ENCODE measurements at places on chromosomes 2 and 18.

GRCh38 chr2:71951718-71952404, 195.8 kb downstream of the CYP26B1 start:
- DNase-seq: no peak

- DNase-seq: no peak
These were observed 106.9 kb downstream of the GFPT1 start for GRCh38 chr2:69279931-69280681.

GRCh38 chr18:54254265-54254758, 15.0 kb upstream of the POLI start:
- no peak for DNase-seq

DNA sequence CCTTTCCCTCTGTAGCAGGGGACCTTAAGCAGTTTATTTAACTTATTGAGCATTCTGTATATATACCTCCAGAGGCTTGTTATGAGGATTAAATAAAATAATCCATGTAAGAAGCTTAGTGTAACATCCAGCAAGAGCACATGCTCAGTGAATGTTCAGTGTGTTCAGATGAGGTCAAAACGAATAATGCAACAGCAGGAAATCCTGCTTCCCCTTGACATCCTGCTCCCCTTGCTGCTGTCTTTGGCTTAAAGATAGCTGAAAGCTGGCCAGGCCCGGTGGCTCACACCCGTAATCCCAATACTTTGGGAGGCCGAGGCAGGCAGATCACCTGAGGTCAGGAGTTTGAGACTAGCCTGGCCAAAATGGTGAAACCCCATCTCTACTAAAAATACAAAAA, 68.7 kb downstream of the COL4A4 start:
- DNase-seq: no peak

DNA sequence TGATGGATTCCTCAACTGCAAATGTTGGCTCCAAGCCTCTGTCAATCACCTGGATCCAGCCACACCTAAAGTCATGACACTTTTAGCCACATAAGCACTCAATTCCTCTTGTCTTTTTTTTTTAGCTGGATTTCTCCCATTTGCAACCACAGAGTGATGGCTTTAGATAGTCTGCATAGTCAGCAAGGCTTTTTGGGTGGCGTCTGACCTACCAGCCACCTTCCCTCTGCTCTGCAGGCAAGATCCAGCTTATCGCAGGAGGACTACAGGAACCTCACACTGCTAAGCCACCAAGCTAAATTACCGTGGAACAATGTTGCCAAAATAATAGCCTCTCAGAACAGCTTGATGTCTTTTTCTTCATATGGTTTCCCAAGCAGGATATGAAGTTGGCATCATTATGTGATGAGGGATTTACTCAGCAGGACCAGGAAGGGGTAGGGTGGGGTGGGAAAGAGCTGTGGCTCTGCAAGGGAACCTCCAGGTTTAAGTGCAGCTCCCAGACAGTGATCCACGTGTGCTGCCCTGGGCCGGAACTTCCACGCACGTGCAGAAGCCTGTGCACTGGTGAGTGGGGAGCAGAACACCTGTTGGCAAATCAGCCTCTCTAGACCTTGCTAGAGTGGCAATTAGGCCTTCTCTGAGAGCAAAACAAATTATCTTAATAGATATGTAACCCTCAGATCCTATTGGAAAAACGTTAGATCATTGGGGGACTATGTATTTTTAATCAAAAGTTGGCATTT, 170.6 kb upstream of the NCK2 start:
- no peak for DNase-seq

- DNase-seq: no peak
These were observed 44.9 kb downstream of the MALT1 start for GRCh38 chr18:58716060-58716756.

DNA sequence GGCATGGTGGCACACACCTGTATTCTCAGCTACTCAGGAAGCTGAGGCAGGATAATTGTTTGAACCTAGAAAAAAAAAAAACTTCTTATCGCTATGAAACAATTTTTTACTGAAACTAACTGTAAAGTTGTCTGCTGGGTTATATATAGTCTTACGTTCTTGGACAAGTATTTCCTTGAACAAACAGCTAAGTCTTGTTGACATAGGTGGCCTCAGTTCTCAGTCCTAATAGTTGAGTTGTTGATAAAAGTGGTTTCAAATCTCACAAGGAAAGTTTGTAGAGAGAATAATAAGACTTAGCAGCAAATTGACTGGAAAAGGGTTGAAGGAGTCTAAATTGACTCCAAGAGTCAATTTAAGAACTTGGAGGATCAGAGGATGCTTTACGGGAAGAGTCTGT, 166.5 kb upstream of the KCNJ3 start:
- DNase-seq: no peak

DNA sequence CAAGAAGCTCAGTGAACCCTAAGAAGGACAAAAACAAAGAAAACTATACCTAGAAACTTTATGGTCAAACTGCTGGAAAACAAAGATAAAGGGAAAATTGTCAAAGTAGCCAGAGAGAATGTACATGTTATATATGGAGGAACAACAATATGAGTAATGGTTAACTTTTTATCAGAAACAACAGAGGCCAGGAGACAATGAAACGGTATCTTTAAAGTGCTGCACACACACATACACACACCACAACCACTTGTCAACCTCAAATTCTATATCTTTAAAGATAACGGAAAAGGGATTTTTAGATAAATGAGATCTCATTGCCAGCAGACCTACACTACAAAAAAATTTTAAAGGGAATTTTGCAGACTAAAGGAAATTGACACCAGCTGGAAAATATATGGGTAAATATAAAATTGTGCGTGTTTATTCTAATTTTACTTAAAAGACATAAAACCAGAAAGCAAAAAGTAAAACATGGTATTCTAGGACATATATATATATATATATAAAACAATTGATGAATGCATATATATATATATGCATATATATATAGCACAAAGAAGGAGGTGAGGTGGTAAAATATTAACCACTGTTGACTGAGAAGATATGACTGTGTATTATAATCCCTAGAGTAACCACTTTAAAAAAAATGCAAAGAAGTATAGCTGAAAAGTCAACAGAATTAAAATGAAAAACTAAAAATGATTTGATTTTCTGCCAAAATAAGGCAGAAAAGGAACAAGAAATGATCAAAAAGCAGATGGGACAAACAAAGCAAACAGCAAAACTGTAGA, 172.0 kb downstream of the SRBD1 start:
- DNase-seq: no peak

GRCh38 chr18:25661831-25662230, 309.9 kb upstream of the ZNF521 start:
- DNase-seq: no peak

DNA sequence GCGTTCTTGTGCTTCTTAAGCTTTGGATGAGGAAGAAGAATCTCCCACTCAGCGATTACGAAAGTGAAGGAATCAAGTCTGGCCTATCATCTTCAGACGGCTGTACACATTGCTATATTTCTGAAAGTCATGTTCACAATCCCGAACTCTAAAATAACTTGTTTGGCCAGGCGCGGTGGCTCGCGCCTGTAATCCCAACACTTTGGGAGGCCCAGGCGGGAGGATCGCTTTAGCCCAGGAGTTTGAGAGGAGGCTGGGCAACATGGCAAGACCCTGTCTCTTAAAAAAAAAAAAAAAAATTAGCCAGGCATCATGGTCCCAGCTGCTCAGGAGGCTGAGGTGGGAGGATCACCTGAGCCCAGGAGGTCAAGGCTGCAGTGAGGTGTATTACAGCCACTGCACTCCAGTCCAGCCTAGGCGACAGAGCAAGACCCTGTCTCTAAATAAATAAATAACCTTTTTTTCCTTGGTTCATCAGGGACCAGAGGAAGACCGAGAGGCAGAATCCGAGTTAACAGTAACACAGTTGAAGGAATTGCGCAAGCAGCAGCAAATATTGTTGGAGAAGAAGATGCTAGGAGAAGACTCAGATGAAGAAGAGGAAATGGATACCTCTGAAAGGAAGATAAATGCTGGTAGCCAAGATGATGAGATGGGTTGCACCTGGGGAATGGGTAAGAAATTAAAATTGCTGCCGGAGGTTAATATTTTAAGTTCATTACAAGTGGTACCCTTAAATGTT, 1.1 kb downstream of the SLC4A1AP start:
- DNase-seq: no peak

DNA sequence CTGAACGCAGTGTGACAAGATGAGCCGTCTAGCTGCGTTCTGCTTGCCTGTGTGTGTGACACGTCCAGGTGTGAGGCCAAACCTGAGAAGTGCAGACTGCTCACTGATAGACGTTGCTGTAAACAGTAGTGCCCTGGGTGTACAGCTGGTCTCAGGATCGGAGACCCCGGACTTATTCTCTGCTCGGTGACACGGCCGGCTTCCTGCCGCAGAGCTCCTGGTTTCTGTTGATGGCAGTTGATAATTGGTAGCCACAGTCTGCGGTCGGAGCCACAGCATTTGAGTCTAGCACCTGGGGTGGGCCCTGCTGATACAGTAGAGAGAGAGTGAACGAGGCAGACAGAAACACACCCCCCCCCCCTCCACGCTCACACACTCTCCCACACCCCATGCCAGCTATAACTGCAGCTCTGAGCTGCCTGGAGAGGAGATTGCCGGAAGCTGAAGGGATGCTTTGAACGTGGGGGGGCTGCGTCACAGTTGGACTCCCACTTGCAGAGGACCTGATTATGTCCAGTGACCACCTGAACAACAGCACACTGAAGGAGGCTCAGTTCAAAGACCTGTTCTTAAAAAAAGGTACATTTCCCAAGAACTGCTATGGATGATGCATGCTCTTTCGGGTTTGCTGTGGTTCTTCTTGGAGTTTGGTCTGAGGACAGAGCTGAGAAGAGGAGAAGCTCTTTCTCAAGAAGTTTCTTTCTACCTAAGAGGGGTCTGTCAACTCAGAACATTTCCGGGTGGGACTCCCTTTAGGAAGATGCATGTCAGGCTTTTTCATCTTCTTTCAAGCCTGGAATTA, 114.0 kb downstream of the FAM210A start:
- DNase-seq: peak; percentile 79

GRCh38 chr2:25685741-25686140, 12.4 kb upstream of the DTNB start:
- DNase-seq: no peak

- no peak for DNase-seq
These were observed 359.3 kb downstream of the IRS1 start for GRCh38 chr2:226440127-226440918.

GRCh38 chr2:37855283-37856041, 69.6 kb upstream of the RMDN2 start:
- no peak for DNase-seq

- no peak for DNase-seq
These were observed 69.6 kb downstream of the STEAP3 start for GRCh38 chr2:119293254-119293653.

- no peak for DNase-seq
These were observed 37.1 kb downstream of the CENPO start for GRCh38 chr2:24830351-24830750.

- DNase-seq: no peak
These were observed 63.0 kb downstream of the BCL11A start for GRCh38 chr2:60490441-60490840.

DNA sequence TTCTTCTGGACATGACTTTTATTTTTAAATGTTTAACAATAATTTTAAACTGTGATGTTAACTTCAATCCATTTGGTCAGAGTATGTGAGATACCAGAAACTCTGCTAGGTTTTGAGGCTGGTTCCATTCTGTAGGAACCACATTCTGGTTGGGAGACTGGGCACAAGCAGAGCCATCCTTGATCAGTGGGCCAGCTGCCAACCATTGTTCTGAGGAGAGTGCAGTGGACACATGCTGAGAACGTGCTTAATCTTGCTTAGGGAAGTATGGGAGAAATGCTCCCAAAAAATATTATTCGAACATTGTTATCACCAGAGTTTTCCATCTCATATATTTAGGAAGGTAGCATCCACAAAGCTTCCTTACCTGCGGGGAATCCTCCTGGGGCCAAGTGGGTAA, 155.8 kb downstream of the RTN4 start:
- DNase-seq: no peak

- no peak for DNase-seq
These were observed 372.2 kb downstream of the NYAP2 start for GRCh38 chr2:225771701-225772100.

- DNase-seq: no peak
These were observed 37.2 kb downstream of the CLASP1 start for GRCh38 chr2:121611730-121612705.

- DNase-seq: no peak
These were observed 443 bp downstream of the MC4R start for GRCh38 chr18:60372132-60372531.

DNA sequence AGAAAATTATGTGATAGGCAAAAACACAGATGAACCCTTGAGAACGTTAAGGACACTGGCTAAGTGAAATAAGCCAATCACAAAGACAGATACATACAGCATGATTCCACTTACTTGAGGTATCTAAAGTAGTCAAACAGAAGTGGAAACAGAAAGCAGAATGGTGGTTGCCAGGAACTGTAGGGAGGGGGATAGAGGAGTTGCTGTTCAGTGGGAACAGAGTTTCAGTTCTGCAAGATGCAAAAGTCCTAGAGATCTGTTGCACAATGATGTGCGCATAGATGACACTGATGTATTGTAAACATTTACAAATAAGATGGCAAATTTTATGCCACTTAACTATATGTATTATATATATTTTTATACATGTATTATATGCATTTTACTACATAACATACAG, 59.7 kb downstream of the POLE4 start:
- no peak for DNase-seq

GRCh38 chr2:174243812-174244211, 4.5 kb downstream of the OLA1 start:
- no peak for DNase-seq

GRCh38 chr2:121502246-121502645, 28.4 kb upstream of the RNU4ATAC start:
- DNase-seq: no peak

GRCh38 chr18:63148449-63149301, 170.9 kb downstream of the BCL2 start:
- no peak for DNase-seq

GRCh38 chr18:57429167-57430078, 5.8 kb upstream of the ONECUT2 start:
- DNase-seq: no peak

GRCh38 chr18:77993188-77993981, 743.7 kb downstream of the GALR1 start:
- no peak for DNase-seq

GRCh38 chr2:15731889-15732271, 140.2 kb downstream of the DDX1 start:
- no peak for DNase-seq
